ENCODE measurements at places on chromosomes 11 and 22. TPM values are rescaled to one million over a fixed set of nuclear protein-coding genes. Genes with fewer than 3 reads are reported as not detected.

Gene MN1
- 1.7 TPM for total RNA-seq

Gene WEE1
- total RNA-seq, result 50.7 TPM

Gene MRE11
- 25.6 TPM for total RNA-seq

Gene OSBP2
- total RNA-seq, result 5.2 TPM

Gene PRR5
- 12.5 TPM for total RNA-seq

Gene ZDHHC24
- total RNA-seq, result 15.1 TPM

Gene BTBD18
- total RNA-seq, result not detected

Gene GRM5
- total RNA-seq, result 9.2 TPM

Gene ROM1
- total RNA-seq, result 1.6 TPM

DNA sequence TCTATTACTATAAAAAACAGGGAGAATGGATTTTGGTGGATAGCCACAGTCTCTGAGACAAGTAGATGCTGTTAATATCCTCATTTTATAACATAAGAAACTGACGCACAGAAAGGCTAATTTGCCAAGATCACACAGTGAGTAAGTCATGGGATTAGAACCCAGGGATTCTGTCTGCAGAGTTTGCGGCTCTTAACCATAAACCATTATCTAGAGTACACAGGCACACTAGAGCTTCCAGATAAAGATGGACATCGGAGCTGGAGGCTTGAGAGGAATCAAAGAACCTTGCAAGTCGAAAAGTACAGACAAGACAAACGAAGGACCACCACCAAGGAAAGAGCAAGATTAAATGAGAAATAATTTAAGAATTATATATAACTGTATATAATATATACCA, 11.3 kb downstream of the LGALS12 start:
- DNase-seq, result no peak

GRCh38 chr11:113243696-113244095, 70.7 kb upstream of the TTC12 start:
- no peak for DNase-seq

- peak; percentile 30 for DNase-seq
Observed at GRCh38 chr22:20080776-20081654, 974 bp downstream of the DGCR8 start.

DNA sequence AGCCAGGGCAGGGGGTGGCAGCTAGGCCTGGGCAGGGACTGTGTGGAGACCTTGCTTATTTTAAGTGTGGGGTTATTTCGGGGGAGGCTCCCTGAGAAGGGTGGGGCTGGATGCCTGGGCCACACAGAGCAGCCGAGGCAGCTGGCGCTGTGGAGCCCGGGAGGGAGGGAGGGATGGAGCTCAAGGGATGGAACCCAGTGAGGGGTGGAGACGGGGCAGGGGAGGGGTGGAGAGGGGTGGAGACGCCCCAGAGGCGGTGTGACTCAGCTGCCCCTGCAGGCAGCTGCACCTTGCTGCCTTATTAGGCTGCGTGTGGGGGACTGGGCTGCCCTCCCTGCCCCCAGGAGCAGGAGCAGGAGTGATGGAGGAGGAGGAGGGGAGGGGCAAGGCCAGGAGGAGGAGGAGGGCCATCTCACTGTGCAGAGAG, 9.8 kb upstream of the TSSC4 start:
- no peak for DNase-seq

GRCh38 chr11:86335131-86335767, 33.2 kb downstream of the HIKESHI start:
- DNase-seq, result no peak

- DNase-seq, result no peak
Observed at GRCh38 chr11:44982496-44983062, 31.9 kb upstream of the TP53I11 start.

GRCh38 chr11:27468209-27468994, 4.2 kb downstream of the LGR4 start:
- no peak for DNase-seq

- DNase-seq, result no peak
Observed at GRCh38 chr11:109929308-109929707, 163.9 kb upstream of the ZC3H12C start.

DNA sequence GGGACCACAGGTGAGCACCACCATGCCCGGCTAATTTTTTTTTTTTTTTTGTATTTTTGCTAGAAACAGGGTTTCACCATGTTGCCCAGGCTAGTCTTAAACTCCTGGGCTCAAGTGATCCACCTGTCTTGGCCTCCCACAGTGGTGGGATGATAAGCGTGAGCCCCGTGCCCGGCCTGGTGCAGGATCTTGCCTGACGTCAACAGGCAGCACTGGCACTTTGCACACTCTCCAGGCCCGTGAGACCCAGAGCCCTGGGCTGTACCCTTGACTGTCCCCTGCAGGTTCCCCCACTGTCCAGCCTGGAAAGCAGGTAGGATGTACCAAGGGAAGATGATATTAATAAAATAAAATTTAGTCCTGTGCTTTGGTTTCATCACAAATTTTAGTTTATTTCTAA, 29.1 kb upstream of the PANX2 start:
- DNase-seq, result no peak

DNA sequence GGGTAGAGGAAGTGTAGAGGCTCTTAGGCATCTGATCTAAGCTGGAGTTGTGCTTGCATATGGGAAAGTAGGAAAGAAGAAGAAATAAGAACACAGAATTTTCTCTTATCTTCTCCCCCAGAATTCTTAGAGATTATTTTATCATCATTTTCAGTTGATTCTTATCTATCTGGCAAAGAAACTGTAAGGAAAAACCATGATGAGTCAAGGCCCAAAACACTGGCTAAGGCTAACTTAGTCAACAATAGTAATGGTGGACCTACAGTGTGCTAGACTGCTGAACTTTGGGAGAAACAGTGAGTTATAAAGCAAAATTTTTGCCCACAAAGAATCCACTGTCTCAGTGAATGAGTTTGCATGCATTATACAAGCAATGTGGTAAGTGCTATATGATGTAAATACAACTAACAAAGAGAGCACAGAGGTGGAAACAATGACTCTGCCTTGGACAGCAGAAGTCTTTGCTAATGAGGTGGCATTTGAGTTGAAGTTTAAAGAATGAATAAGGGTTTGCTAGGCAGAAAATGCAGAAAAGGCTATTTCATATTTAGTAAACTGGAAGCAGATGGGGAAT, 344.5 kb upstream of the PLET1 start:
- no peak for DNase-seq

- no peak for DNase-seq
Observed at GRCh38 chr22:48925450-48925849, 902.2 kb downstream of the BRD1 start.

DNA sequence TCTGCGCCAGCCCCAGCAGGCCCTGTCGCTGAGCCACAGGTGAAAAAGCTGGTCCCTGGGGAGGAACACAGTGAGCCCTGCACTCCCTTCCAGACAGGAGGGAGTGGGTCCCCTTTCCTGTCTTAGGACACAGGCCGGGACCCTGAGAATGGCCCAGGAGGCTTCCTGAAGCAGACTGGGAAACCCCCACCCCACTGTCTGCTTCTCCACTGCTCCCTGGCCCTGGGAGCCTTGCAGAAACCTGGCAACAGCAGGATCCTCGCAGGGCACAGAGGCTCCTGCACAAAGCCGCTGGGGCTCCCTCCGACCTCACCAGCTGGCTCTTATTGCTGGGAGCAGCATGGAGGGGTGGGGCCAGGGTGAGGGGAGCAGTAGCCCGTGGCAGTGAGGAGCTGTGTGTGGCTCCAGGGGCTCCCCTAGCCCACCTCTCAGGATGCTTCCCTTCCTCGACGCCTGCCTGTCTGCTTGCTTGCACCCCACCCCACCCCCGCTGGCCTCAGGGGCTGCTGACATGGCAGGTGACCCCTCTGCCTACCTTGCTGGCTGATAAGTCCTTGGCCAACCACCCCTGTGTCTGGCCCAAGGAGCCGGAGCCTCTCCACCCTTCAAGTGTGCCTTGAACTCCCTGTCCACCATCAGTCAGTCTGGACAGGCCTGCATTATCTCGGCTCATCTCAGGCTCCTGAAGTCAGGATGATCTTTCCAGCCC, 72.1 kb upstream of the KCNQ1OT1 start:
- DNase-seq, result no peak

- DNase-seq, result peak; percentile 33
Observed at GRCh38 chr22:43897751-43898261, 6.0 kb upstream of the PNPLA5 start.

DNA sequence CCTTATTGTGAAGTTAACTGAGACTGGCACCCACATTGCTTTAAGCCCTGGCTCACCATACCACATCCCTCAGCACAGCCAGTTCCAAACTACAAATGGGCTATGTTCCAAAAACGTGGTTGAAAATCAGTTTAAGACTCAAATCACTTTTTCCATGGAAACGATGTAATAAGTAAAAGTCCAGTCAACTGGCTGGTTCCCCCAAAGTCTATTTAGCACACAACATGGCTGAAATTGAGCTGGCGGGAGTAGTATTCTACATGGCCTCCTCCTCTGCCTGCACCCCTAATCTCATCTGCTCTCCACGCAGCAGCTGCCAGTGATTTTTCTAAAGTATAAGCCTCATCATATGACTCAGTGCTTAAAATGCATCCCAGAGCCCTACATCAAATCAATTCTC, 40.9 kb upstream of the BIRC3 start:
- DNase-seq, result no peak

GRCh38 chr11:125251214-125251545, 86.6 kb downstream of the PKNOX2 start:
- no peak for DNase-seq

- DNase-seq, result no peak
Observed at GRCh38 chr11:13885083-13885482, 77.4 kb upstream of the SPON1 start.

DNA sequence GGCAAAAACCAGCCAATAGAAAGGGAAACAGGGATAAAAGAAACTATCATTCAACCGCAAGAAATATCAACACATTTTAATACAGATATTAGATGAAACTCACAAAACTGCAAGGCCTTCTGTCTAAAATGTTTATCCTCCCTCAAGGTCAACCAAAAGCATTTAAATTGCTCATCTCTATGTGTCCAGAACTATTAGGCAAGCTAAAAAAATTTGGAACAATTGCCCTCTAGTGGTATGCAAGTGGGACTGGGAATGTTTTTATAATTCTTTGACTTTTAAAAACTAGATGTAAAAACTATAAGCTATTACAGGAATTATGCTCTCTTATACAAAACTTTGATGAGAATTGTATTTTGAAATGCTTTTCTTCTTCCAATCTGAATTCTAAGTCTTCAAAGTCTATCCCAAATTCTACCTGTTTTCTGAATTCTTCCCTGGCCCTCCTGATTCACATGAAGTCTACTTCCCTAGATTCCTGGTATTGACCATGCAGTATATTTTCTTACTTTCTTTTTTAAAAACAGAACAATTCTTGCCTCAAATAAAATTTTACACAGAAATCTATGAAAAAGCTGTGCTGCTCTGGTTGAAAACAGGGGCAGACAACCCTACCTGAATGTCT, 4.9 kb downstream of the CWC15 start:
- DNase-seq, result no peak

DNA sequence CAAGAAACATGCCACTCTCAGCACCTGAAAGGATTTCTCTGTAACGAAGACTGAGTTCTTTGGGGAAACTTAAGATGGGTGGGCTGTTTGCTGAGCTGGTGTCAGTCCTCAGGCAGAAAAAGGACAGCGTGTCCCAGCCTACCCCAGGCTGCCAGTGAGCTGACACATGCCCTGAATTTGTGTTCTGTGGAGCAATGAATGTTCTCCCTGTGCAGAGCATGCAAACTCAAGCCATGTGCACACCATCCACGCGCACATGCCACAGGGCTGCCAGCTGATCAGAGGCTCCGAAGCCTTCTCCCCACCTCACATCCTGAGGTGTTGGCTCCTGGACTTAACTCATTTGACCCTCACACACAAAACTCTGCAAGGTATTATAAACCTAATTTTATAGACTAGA, 104.9 kb downstream of the KCNC1 start:
- DNase-seq, result no peak

- DNase-seq, result no peak
Observed at GRCh38 chr11:96817482-96818399, 427.9 kb downstream of the JRKL start.

DNA sequence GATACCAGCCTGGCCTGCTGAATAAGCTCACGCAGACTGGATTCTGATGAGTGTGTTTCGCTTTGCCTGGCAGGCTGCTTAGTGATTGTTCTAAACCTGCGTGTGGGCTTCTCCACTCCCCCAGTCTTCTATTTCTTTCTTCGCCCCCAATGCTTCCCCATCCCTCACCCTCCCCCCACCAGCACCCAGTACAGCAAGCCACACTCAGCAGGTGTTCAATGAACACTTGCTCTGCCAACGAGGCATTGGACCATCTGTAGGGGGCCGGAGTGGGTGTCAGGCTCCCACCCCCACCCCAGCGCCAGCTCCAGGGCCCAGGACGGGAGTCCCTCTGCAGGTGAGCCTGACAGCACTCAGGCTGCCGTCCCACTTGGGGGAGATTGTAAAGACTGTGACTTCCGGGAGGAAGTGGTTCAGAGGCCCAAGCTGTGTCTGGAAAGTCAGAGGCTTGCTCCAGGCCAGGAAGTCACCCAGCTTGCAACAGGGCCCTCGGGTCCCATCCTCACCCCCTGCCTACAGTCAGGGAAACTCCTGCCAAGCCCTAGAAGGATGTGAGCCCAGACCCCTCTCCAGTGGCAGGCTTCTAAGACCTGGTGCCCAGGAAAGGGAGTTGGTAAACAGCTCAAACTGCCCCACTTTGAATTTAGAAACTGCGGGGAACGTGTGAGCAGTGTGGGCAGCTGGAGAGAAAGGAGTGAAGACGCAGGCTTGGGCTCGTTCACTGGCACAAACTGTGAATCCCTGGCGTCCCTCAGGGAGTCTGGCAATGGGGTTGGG, 66.3 kb upstream of the PRDM11 start:
- DNase-seq, result no peak

DNA sequence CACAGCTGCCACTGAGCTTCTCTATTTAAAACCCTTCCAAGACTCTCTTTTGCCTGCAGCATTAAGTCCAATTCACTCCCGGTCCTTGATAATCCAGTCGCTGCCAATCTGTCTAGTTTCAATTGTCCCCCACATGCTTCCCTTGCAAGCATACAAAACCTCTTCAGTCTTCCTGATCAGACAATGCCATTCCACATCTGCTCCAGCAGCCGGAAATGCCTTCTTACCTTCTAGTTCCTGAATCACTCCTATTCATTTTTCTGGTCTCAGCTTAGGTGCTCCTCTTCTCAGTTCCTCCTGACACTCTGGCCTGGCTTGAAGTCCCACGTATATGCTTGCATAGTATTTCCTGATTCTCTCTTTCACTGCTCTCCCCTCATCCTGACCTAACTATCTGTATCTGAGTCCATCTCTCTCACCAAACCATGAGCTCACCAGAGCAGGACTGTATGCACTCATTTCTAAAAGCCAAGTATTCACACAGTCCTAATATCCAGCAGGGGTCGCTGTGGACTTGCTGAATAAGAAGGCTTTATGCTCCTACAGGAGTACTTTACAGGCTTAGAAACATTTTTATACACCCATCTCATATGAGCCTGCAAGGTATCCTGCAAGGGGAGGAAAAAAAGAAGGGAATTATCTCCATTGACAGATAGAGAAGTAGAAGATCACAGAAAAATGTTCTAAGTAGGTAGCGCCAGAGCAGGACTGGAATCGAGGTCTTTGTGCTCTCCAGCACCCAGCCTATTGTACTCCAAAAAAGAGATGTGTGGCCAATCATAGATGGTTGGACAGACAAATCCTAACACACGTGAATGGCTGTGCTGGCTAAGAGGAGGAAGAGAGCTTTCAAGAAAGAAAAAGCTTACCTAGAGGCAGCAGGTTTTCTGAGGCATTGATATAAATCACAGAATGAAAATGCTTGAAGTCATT, 19.2 kb downstream of the XRRA1 start:
- DNase-seq, result peak; percentile 68

- peak; percentile 78 for DNase-seq
Observed at GRCh38 chr22:24423519-24424000, 3.8 kb upstream of the ADORA2A start.
